ENCODE measurements at places on chromosomes 5 and 9.

DNA sequence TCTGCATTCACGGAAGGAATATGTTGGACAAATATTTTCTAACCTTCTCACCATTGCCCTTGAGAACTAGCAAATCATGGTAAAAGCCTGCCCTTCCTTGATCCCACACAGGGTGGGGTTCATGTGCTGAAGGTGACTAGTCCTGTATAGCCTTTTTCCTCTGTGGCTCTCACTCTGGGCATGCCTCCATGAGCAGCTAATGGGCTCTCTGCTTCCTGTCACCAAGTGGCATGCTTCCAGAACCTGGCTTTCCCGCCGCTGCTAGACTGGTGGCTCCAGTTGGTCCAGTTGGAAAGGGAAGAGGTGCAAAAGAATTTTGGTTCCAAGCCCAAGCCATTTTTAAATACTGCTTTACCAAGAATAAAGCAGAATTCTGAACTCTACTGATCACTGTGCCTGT lies 35.5 kb downstream of the FBXO10 start:
- no peak for DNase-seq

GRCh38 chr9:133167096-133167730 lies 3.5 kb upstream of the GBGT1 start:
- no peak for DNase-seq

- DNase-seq = no peak
These were observed 66.8 kb downstream of the MAMDC2 start for GRCh38 chr9:70110194-70111041.

GRCh38 chr9:73183428-73183827 lies 31.8 kb downstream of the ANXA1 start:
- DNase-seq = no peak

GRCh38 chr5:132372542-132372941 lies 3.0 kb downstream of the SLC22A5 start:
- DNase-seq = no peak

DNA sequence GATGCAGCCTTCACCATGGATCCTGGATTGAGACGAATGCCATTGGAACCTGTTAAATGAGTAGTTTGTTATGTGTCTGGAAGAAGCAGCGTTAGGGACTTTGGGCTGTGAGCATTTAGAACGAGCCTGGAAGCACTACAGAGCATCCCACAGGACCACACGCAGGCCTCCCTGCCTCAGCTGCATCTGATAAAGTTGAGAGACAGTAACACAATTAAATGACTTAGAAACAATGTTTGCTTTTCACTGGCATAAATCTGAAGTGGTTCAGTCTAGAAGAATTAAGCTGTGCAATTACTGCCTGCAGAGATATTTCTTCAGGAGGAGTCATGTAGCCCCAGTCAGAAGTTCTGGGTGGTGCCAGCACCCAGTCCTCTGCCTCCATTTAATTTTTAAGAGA lies 9.8 kb upstream of the TLX3 start:
- DNase-seq = no peak

- DNase-seq = no peak
These were observed 90.1 kb downstream of the THBS4 start for GRCh38 chr5:80125022-80125961.

- no peak for DNase-seq
These were observed 224.1 kb upstream of the TYRP1 start for GRCh38 chr9:12469084-12469483.

DNA sequence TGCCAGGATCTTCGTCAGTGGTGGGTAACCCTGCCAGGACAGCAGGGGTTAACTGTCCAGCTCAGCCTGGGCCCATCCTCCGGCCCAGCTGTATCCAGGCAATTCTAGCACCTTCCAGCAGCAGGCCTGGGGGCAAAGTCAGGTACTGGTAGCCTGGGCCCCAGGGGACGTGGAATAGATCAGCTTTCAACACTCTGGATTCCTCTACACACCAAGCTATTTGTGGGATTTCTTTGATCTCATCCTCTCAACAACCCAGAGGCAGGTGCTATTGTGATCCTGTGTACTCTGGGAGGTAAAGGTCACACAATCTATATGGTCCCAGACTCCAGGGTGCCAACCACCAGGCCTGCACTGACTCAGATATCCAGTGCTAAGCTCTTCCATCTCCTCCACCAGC lies 8.7 kb upstream of the SPOUT1 start:
- DNase-seq = no peak
